Right kidney (tissue), 9 donors: ENCODE measurements at places on chromosomes 13 and 19.

- DNase-seq = no peak
Measured at GRCh38 chr13:28489524-28489931, 5.4 kb downstream of the FLT1 start.

DNA sequence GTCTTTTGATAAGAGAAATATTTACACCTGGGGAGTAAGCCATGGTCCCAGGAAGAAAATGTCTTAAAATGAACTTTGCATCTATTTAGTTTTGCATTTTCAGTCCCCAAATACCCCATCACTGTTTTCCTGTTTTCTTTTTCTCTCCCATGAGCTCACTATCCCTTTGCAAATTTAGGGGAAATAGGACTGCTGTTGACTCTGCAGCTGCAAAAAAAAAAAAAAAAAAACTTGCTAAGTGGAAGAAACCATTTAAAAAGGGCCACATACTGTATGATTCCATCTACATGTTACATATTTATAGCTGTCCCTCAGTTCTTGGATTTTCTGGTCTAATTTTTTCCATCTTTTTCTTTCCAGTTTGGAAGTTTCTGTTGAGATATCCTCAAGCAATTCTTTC is 98.2 kb upstream of the SERP2 start:
- no peak for DNase-seq

DNA sequence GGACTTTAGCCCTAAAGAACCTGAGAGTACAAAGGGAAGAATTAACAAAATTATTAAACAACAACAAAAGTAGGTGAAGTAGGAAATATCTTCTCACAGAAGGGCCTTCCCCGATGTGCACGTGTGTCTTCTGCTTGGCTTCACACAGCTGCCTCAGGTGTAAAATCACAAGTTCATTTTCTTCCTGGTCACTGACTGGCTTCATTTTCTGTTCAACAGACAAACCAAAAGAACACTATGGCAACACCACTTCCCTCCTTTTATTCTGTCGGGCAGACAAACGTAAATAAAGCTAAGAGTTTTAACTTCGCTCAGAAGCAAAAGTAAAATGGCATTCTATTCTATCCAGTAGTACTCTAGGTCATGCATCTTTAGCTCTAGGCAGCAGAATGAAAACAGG is 140.9 kb downstream of the TBC1D4 start:
- no peak for DNase-seq

- no peak for DNase-seq
Measured at GRCh38 chr13:29483211-29483610, 112.3 kb downstream of the SLC7A1 start.

DNA sequence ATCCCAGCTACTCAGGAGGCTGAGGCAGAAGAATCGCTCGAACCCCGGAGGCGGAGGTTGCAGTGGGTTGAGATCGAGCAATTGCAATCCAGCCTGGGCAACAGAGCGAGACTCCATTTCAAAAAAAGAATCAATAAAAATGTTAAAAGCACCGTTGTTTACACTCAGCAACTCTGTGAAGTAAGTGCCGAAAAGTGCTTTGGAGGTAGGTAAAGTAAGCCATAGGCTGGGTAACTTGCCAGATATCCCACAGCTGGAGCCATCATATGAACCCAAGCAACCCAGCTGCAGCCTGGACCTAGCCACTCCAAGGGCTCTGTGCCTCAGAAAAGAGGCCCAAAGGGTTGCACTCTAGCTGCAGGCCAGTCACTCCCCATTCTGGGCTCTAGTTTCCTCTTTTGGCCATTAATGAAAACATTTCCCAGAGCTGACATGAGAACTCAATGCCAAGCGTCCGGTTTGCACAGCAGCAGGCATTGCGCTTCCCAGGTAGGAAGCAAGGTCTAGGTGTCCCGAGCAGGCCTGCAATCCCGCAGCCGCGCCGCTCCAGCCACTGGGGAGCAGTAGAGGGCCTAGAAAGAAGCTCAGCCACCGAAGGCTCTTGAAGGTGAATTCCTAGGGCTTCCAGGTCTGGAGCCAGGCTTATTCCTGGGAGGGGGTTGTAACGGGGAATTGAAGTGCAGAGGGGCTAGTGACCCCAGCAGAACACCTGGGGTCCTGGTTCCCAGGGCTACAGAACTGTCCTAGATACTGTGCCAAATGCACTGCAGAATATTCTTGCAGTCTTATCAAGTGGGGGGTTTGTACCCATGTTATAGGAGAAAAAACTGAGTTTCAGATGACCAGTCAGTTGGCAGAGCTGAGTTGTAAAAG is 4.1 kb upstream of the CD79A start:
- peak; percentile 45 for DNase-seq

DNA sequence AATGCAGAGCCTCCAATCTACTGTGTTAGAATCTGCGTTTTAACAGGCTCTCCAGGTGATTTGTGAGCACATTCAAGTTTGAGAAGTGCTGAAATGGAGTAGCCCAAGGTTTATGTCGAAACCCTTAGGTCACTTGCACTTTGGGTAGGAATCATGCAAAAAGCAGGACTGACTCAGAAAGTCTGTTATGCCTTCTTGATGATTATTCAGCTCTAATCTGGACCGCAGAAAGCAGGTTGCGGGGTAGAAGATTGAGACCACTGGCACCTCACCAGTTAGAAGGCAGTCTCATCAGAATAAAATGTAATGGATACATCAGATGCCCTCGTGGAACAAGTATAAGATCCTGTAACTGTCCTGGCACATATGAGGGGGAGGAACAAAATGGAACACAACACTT is 326.3 kb downstream of the DCLK1 start:
- no peak for DNase-seq

- DNase-seq = no peak
Measured at GRCh38 chr13:98228661-98229341, 51.7 kb upstream of the RNF113B start.

DNA sequence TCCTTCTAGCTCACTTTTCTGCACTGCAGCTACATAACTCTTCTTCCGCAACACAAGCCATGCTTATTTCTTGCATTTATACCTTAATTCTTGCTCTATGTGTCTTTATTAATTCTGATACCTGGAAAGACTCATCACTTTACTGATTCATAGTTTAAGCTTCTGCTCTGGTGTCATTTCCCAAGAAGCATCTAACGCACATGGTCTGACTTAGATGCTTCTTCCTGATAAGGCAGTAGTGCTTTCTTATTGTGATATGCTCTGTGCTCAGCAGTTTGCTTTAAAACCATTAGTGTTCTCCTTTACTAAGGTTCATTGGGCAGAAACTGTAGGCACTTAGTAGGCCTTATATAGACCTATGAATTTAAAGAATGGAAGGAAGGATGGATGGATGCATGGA is 66.4 kb downstream of the EPSTI1 start:
- DNase-seq = no peak

GRCh38 chr19:33390908-33391630 is 17.6 kb downstream of the CEBPG start:
- no peak for DNase-seq

DNA sequence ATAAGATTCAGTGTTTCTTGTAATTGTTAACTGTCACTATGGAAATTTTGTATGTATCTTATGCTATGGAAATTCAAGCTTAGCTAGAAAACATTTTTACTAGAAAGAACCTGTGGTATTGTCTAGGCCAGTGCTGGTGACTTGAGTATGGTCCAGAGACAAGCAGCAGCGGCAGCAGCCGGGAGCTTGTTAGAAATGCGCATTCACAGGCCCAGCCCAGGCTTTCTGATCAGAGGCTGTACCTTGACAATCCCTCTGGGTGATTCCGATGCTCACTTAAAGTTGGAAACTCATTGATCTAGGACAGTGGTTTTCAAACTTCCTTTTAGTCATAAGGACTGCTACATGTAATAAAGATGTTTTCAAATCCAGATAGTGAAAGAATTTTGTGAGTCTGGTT is 287.4 kb downstream of the SHISA2 start:
- no peak for DNase-seq

GRCh38 chr19:18208098-18208951 is 4.5 kb upstream of the RAB3A start:
- DNase-seq = no peak

DNA sequence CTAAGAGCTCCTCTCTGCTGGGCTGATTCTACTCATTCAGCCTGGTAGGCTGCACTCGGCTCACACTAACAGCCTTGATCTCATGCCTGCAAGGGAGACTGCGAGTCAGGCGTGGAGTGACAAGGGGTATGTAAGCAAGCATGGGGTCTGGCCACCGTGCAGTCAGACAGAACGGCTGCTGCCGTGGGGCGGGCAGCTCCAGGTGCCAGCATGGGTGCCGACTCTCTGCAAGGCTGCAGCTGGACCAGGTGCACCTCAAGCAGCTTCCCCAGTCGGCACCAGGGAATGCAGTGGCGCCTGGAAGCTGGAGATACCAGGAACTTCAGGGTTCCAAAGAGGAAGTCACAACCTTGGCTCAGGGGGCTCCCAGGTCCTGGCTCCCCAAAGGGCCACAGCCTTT is 892.3 kb downstream of the OLFM4 start:
- DNase-seq = no peak

GRCh38 chr13:77674852-77675251 is 22.6 kb upstream of the SLAIN1 start:
- DNase-seq = no peak

DNA sequence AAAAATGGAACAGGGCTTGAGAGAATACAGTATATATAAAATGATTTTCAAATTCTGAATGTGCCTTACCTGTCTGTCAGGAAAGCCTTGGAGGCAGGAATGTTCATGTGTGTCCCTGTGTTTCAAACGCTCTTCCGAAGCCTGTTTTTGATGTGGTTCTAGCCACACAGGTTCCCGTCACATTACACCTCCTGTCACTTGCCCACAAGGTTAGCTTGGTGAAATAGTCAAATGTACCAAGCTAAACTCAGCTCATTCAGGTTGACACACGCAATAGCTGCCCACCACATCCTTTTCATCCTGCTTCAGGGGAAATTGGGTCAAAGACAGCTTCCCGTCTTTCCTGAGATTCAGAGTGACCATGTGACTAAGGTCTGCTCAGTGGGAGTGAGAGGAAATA is 574.0 kb downstream of the EFNB2 start:
- DNase-seq = no peak

DNA sequence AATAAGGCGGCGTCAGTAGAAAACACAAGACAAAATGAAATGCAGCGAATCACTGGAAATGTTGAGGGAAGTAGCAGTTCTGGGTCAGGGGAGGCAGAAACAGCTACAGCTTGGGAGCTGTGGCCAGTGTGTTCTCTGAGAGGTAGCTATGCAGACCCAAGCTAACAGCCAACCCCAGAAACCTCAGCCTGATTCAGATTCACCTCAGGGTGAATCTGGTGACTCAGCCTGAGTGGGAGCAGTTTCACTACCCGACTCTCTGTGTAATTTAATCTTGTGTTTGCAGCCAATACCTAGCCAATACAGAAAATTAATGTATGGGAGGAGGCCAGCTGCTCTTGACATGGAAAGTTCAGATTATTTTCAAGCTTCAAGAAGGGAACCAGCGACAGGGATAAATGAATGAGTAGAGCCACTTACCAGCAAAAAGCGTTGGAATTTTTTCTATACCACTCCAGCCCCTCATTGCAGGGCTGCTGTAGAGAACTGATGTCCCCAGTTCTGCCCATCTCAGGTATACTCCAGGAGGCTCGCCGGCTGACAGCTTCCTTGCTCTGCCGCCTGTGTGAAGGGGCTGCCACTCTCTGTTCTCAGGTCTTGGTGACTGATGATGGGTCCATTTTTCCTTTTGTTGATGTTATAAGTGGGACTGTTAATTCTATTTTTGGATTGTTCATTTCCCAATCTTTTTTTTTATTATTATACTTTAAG is 8.9 kb downstream of the IGFL3 start:
- DNase-seq = no peak

DNA sequence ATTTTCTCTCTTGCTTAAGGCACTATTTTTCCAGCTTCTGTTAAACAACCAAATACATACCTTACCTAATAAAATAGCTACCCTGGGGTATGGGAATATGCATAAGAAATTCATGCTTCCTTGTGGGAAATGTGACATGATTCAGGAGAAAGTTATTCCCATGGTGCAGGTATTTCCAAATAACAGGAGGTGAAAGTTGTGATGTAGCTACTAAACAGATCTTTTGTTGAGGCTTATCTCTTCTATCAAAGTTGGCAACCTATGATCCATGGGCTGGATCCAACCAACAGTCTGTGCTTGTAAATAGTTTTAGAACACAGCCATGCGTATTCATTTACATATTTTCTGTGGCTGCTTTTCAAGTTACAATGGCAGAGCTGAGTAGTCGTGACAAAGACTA is 177.8 kb upstream of the NBEA start:
- no peak for DNase-seq

- DNase-seq = no peak
Measured at GRCh38 chr13:46778095-46778494, 18.9 kb downstream of the ESD start.

DNA sequence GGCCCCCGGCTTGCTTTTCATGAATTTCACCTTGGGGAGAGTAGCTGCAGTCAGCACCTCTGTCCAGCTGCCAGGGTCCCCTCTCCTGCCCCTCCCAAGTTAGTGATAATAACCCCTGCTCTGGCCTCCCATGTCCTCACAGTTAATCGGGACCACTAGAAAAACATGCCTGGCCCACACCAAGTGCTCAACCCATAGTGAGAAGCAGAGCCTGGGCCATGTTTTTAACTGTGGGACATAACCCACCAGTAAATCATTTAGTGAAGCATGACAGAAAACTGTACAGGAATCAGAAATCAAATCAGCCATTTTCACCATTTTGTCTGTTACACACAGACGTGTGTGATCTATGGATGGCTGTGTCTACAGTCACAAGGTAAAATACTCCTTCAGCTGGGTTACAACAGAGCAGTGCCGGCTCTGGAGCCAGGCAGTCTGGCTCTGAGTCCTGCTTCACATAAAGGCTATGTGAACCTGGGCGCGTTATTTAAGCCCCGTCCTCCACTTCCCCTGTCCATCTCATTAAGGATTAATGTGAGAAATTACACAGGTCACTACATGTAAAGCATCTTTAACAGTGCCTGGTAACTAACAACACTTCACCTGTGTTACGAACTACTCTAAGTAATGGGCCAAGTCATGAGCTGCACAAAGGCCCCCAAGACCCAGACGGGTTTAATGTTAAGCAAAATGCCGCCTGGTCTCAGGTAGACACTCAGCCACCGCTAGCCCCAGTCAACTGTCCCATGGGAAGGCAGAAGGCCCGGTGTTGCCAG is 7.6 kb upstream of the ECH1 start:
- DNase-seq = no peak

DNA sequence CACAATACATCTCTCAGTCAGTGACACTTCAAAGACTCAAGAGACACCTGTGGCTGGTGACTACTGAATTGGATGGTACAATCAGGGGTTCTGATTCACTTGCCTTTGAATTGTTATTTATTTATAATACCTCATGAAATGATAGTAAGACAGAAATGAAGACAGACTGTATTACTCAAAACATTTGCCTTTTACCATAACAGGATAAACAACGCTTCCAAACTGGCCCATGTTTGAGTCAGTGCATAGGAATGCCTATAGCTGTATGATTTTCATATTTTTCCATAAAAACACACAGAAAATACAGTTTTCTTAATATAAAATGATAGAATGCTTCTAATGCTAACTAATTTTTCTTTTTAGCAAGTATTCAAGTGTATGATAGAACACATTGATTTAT is 59.5 kb upstream of the FGF14 start:
- DNase-seq = no peak

GRCh38 chr19:35905178-35905727 is 2.8 kb downstream of the TYROBP start:
- DNase-seq = no peak
